CD4-positive, alpha-beta T cell treated with Interleukin-17A for 1 hour (primary cell): ENCODE measurements at places on chromosomes 4 and X.
A peak's percentile ranks its signal among the peaks of the same experiment; 100 is the strongest.

DNA sequence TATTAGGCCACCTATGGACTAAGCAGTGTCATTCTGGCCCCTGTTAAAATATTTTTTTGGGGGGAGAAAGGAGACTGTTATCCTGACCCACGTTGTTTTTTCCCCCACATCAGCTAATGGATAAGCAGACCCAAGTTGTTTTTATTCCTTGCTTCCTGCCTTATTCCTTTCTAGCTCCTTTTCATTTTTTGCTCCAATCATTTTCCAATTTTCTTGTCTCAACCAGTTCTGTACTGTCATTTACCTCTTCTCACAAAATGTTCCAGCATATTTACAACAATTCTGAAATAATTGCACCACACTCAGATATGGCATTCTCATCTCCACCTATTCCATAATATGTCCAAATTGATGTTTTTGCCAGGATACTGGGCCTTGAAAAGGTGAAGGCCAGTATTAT, 150.3 kb downstream of the NEXMIF start:
- no peak for DNase-seq

GRCh38 chr4:3079694-3080123, 5.2 kb downstream of the HTT start:
- DNase-seq = no peak

- peak; percentile 74 for DNase-seq
Measured at GRCh38 chrX:123859846-123860838, at the start of gene XIAP. Gene XIAP (plus strand): TSS chrX:123860053. CDS start chrX:123885663, 25,610 bp downstream.

GRCh38 chr4:17060230-17060629, 161.8 kb upstream of the LDB2 start:
- DNase-seq = no peak

GRCh38 chrX:24097741-24098260, 43.0 kb downstream of the EIF2S3 start:
- no peak for DNase-seq

GRCh38 chr4:125140966-125141495, 173.7 kb upstream of the FAT4 start:
- no peak for DNase-seq

DNA sequence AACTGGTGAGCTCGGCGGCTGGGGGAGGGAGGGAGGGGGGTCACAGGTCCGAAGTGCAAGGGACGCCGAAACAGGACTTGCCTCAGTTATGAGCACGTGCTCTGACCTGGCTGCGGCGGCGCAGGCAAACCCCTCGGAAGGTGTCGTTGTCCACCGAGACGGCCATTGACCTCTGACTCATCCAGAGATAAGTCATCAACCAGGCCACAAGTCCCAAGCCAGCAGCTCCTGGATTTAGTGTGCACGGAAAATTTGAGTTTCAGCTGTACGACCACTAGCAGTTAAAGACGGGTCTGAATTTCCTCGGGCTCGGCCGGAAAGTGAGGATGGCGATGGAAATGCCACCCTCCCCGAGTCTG, 674 bp downstream of the SH3D19 start:
- no peak for DNase-seq

GRCh38 chr4:20687864-20688263, 12.4 kb upstream of the PACRGL start:
- DNase-seq = no peak

DNA sequence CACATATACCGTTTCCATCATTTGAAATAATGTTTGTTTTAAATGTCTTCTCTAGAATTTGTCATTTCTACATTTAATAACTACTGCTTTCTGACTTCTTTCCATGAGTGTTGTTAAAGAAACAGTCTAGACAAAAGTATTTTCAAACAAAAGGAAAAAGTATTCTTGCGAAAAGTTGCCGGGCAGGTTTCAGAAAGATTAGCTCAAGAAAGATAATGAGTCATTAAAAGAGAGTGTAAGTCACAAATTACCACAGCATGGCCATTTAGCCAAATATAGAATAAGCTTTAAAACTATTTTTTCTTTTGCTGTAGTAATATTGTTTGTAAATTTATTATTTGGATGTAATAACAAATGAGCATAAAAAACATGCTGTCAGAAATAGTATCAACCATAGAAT, 493.0 kb downstream of the TLL1 start:
- no peak for DNase-seq

- DNase-seq = no peak
Measured at GRCh38 chr4:6905516-6906445, 3.8 kb upstream of the TBC1D14 start.

DNA sequence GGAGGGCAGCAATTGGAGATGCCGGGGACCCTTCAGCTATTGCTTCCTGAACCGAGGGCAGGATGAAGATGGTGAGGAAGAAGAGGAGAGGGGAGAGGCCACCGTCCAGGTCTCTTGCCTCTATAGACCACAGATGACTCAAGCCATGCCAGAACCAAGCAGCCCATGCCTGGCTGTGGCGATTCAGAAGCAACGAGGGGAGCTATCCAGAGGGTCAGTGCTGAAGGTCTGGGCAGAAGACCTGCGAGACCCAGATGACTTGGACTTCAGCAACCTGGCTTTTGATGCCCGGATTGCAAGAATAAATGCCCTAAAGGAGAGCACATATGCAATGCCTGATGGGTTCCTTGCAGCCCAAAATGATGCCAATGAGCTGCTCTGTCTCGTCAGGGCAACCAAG, 70.2 kb upstream of the PRPS2 start:
- DNase-seq = no peak

DNA sequence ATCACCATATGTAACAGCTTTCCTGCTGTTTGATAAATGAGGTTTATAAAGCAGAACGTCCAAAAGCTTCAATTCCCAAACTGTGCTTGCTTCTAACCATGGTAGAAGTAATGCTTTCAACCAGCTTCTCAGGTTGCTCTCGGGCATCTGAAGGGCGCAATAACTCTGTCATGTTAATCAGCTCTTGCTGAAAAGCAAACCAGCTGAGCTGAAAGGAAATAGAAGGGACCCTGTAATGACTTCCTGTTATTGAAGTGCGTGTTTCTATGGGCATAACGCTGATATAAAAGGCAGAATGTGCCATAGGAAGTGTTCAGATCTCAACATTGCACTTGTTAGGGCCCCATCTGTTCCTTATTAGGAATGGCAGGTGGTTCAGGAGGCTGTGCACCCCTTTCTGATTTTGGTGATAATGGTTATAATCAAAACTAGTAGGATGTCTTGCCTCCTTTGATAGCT, 21.2 kb downstream of the HERC3 start:
- DNase-seq = peak; percentile 89

GRCh38 chrX:111244235-111244750, 26.0 kb downstream of the CAPN6 start:
- peak; percentile 9 for DNase-seq
